NCI-H446 (cell line): ENCODE measurements at places on chromosomes 12 and 14.

DNA sequence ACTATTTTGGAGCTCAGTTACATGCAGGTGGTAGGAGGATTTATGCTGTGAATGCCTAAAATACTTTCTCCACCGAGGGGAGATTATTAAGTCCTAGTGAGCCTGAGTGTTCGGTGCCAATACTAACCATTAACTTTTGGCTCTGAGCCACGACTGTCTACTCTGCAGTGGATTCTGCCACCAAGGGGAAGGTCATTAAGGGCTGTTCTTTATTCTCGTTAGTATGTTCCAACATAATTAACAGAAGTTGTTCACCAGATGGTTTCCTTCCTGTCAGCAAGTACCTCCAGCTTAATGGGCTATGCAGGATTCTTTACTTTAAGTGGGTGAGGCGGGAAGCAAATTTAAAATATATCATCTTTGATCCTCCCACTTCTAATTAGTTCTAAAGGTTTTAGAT is 326.3 kb downstream of the BMP4 start:
- peak; percentile 98 for DNase-seq

DNA sequence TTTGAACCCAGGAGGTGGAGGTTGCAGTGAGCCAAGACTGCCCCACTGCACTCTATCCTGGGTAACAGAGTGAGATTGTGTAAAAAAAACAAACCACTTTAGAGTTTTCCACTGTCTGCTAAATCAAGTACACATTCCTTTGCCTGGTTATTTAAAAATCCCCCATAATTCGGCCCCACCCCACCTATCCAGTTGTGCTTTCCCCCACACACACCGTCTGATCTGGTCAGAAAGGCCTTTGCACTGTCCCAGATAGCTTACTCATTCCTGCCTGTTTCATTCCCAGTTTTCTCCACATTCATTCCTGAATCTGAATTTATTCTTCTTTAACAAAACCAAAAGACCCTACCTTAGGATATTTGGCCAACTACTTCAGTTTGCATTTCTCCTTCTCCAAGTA is 29.5 kb downstream of the NINJ2 start:
- DNase-seq = no peak

GRCh38 chr12:54134850-54135249 is 53.9 kb downstream of the SMUG1 start:
- no peak for DNase-seq

DNA sequence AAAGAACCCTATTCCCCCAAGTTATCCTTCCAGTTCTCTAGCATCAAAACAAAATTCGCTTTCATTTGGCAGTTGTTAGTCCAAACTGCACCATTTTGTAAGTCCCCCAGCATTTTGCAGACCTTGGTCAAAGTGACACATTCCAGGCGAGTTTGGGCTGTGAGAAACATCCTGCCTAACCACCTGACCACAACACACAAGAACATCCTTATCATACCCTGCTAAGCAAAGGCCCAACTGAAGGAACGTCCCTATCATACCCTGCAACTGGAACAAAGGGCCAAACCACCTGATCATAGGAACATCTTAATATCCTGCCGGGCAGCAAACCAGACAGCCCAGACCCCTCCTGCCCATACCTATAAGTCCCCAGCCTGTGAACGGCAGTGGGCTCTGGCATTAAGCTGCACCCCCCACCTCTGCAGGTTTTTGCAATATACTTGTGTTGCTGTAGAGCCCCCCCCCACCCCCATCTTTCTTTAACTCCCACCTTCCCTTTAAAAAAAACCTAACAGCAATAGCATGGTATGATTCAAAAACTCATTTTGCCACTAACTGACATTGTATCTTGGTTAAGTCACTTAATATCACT is 2.7 kb downstream of the PCNX4 start:
- no peak for DNase-seq

DNA sequence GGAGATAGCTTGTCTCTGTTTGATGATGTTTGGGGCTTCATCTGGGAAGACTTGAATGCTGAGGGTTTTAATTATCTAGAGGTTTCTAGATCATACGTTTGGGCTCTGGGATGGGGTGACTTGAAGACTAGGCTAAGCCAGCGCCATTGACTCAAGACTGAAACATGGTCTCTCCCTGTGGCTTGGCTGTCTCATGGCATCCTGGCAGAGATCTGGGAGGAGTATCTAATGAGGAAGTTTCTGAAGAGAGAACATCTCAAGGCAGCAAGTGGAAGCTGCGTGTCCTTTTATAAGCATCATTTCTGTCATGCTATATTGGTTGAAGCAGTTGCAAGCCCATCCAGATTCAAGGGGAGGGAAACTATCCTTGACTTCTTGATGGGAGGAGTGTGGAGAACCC is 104.8 kb downstream of the UNC79 start:
- DNase-seq = no peak

DNA sequence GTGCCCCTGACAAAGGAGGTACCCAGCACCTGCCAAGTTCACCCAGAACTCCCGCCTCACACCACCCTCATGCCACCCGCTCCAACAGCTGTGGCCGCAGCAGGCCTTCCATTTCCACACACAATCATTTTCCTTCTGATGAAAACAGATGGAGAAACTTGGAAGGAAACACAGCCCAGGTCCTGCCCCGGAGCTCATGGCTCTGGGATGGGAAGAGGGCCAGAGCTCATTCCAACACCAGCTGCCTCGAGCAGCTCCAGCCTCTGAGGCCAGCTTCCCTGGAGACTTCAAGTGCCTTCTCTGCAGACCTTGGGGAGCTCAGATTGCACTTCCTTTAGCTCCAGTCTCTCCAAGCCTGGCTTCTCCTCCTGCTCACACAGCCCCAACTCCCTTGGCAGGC is 55.1 kb upstream of the CMKLR1 start:
- peak; percentile 98 for DNase-seq

DNA sequence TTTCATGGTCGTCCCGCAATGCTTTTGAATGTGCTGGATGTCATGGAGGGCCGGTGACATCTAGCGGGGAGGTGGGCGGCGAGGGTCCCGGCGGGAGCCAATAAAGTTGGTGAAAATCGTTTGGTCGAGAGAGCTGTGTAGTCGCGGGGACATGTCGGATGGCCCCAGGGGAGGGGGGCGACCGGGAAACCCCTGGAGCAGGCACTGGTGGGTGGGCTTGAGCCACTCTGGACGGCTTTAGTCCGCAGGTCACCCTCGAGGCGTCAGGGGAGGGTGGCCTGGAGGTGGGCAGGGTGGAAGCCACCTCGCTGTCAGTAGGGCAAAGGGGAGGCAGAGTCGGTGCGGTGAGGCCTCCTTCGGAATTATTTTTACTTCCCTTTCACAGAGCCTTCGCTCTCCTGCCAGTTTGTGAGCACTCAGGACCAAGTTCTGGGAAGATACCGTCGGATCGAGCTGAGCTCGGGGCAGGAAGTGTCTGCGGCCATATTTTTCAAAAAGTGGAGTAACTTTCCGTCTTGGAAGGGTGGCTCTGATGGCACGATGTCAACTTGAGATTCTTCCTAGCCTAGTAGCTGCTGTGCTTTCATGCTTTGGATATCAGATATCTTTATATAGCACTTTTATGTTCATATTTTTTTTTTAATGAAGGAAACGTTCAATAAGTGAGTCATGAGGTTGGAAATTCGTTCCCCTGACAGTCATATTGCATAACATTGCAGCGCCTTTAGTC is 28.2 kb downstream of the WBP11 start:
- no peak for DNase-seq

- no peak for DNase-seq
These were observed 6.9 kb upstream of the IGFBP6 start for GRCh38 chr12:53090554-53090953.
